ENCODE measurements at places on chromosomes 1 and 21.

DNA sequence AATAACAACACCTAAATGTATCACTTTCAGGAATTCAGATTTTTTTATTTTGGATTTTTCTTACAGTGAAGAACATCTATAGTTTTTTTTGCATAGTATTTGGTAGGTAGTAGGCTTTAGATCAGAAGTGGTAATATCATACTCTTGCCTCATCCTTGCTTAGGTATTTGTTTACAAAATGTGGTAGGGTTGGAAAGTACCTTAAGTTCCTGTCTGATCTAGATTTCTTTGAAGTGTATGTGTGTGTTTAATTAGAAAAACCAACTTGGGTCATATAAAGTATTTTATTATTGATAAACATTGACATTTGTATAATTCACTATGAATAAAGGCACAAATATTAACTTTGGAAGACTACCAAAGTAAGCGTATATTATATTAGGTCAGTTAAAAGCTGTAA lies 85.3 kb upstream of the GPR88 start:
- DNase-seq, result no peak

GRCh38 chr1:22286491-22286890 lies 143.6 kb upstream of the WNT4 start:
- DNase-seq, result no peak

DNA sequence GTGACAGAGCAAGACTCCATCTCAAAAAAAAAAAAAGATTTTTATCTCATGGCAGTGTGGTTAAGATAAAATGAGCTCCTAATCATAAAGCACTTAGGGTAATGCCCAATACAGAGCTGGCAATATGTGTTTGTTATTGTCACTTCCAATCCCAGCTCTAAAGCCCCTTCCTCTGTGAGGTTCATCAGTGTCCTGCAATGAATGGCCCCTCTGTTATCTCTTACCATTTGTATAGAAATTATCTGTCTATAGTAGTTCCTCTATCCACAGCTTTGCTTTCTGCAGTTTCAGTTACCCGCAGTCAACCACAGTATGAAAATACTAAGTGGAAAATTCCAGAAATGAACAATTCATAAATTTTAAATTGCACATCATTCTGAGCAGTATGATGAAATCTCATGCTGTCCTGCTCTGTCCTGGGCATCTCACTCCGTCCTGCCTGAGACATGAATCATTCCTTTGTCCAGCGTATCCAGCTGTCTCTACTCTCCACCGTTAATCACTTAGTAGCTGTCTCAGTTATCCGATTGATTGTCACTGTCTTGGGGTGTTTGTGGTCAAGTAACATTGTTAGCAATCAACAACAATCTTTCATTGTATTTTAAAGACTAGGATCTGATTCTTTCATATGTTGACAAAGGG lies 50.2 kb upstream of the DNAH14 start:
- no peak for DNase-seq

GRCh38 chr21:42031816-42032215 lies 21.7 kb upstream of the ZBTB21 start:
- DNase-seq, result no peak

- DNase-seq, result no peak
Observed at GRCh38 chr1:212971312-212971711, 21.0 kb downstream of the VASH2 start.

Measured in stimulated activated CD4-positive, alpha-beta T cell treated with anti-CD3 and anti-CD28 coated beads, Interleukin-2, amount 100 ng/mL, for 24 hours (primary cell).